Cardiac muscle cell (in vitro differentiated cells and primary cell): ENCODE measurements at places on chromosomes 12 and 14.

GRCh38 chr14:99757331-99758070, 35.7 kb upstream of the EML1 start:
- H3K4me3 ChIP-seq, result no peak overlapping the region
- H3K27ac ChIP-seq, result no peak overlapping the region
- H3K27me3 ChIP-seq, result peaks cover 81% of the 10 kb centered on the region
- no peaks in the 10 kb centered on the region for H3K36me3 ChIP-seq
- peak; percentile 71 for DNase-seq

GRCh38 chr14:68908803-68909202, 70.3 kb downstream of the ACTN1 start:
- DNase-seq, result no peak
- no peak overlapping the region for H3K4me3 ChIP-seq
- H3K36me3 ChIP-seq, result peaks cover 11% of the 10 kb centered on the region

- H3K27me3 ChIP-seq, result no peaks in the 10 kb centered on the region
- no peak for DNase-seq
- H3K4me1 ChIP-seq, result no peaks in the 10 kb centered on the region
- H3K4me3 ChIP-seq, result no peak overlapping the region
- no peak overlapping the region for H3K27ac ChIP-seq
Measured at GRCh38 chr12:2494486-2495192, 300.1 kb upstream of the FKBP4 start.

GRCh38 chr12:124242529-124243065, 52.3 kb upstream of the RFLNA start:
- H3K27me3 ChIP-seq, result no peaks in the 10 kb centered on the region
- H3K4me3 ChIP-seq, result no peak overlapping the region
- no peaks in the 10 kb centered on the region for H3K36me3 ChIP-seq
- H3K27ac ChIP-seq, result no peak overlapping the region
- H3K4me1 ChIP-seq, result no peaks in the 10 kb centered on the region

DNA sequence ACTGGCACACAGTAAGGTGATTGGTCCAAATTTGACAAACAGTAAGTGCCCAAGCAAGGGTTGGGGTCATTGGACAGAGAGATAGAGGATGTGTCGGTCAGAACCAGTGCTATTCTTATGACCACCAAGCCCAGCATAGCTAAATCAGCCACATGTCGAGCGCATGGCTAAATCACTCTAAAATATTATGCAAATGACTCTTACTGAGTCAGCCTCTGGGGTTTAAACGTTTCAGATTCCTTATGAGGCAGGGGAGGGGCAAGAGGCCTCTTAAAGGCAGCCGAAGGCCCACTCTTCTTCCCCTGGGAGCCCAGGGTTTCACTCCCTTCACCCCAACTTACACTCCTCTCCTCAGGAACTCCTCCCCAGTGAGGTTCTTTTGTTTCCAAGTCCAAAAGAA, 603 bp upstream of the ENDOU start:
- H3K27me3 ChIP-seq, result no peaks in the 10 kb centered on the region
- no peak for DNase-seq
- no peak overlapping the region for H3K27ac ChIP-seq
- no peaks in the 10 kb centered on the region for H3K36me3 ChIP-seq
- peaks cover 18% of the 10 kb centered on the region for H3K4me1 ChIP-seq

DNA sequence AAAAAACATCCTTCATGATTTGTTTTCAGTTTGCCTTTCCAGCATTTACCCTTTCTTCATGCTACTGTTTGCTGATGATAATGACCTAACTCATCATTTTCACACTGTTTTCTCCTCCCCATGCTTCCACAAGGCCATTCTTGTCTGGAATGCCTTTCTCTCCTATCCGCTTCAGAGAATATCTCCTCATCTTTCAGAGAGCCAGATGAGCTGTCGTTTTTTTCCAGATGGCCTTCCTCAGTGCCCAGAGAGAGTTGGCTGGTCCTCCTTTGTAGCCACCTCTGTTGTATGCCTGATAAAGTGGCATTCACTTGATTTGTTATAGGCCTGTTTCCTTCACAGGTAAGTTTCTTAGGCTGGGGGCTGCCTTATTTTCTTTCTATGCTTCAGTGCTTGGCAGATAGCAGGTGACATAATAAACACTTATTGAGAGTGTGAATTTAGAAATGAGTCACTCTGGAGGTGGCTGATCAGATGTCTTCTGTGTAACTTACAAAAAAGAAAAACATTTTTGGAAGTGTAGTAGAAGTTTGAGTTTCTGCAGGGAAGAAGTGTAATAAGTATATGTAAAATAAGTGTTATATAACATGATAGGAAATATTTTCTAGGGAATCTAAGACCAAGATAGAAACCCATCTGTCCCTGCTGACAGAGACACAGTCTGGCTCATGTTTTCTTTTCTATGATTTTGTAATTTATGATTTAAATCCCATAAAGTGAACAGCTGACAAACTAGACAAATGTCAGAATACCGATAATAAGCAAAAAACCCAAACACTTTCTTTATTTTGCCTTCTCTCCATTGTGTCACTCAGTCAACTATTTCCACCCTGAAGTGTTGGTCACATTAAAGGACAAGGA, 174.5 kb downstream of the DACT1 start:
- H3K4me3 ChIP-seq, result no peak overlapping the region
- H3K27me3 ChIP-seq, result no peaks in the 10 kb centered on the region
- H3K27ac ChIP-seq, result no peak overlapping the region
- H3K4me1 ChIP-seq, result peaks cover 10% of the 10 kb centered on the region
- H3K36me3 ChIP-seq, result no peaks in the 10 kb centered on the region

- no peaks in the 10 kb centered on the region for H3K27me3 ChIP-seq
- no peak for DNase-seq
- no peaks in the 10 kb centered on the region for H3K36me3 ChIP-seq
Measured at GRCh38 chr14:24659916-24660570, 26.1 kb upstream of the GZMB start.

DNA sequence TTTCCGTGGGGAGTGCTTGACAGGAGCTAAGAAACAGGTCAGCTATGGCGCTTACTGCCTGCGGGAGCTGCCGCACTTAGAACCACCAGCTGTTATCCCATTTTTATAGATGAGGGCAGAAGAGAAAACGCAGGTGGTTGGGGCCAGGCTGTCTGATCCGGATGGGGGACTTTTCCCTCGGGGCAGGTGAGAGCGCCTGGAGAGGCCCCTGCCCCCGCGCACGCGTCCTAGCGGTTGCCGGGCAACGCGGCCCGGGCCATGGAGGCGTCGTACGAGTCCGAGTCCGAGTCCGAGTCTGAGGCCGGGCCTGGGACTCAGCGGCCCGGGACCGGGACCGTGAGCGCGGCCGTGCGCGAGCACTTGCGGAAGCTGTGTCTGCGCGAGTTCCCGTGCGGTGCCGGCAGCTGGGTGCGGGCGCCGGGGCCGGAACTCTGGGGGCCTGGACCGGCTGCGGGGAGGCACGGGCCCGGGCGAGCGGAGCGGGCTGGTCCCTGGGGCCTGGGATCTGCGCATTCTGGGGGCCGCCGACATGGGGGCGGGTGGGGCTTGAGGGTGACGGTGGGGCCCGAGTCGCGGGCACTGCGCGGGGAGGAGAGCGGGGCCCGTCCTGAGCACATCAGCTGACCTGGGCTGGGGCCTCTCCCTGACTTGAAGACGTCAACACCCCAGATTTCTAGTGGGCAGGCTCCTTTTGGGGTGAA, at the start of gene LRRC43:
Gene LRRC43 (plus strand): TSS at position 237 of the 701 bp plus-strand sequence. CDS start 22 bp downstream, at position 259.
- no peaks in the 10 kb centered on the region for H3K36me3 ChIP-seq
- peak; percentile 63 for DNase-seq
- peaks cover 14% of the 10 kb centered on the region for H3K27me3 ChIP-seq
- no peak within 1 kb of the TSS for H3K27ac ChIP-seq
- H3K4me1 ChIP-seq, result no peaks in the 10 kb centered on the region

DNA sequence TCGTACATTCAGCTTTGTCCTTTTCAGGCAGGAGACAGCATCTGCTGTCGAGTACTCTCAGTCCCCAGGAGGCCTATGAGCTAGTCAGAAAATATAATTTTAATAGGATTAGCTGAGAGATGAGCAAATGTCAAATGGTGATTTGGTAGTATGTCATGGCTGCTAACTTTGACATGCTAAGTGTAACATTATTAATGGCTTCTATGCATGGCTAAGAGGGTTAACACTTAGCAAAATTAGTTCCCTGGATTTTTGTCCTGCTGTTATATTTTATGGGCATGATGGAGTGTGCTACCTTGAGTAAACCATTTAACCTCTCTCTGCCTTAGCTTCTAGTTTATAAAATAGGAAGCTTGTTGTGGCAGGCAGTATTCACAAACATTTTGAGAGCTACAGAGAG, 2.9 kb upstream of the PCNX1 start:
- H3K27me3 ChIP-seq, result no peaks in the 10 kb centered on the region
- no peak overlapping the region for H3K27ac ChIP-seq
- H3K4me3 ChIP-seq, result no peak overlapping the region

DNA sequence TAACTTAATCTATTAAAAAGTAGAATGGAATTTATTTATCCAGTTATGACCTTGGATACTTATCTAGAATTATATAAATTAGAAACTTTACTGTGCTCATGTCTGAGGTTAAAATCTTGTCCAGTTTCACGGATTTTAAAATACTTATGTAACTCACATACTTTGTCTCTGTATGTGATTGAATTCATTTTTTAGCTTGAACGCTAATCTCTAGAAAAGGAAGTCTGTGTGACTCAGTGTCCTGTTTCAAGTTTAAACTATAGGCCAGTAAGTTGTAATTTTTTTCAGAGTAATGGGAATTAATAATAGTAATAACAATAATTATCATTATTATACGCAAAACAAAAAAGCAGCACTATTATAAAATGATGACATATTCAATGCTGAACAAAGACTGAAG, 168.6 kb downstream of the CPNE8 start:
- H3K27ac ChIP-seq, result no peak overlapping the region
- H3K36me3 ChIP-seq, result no peaks in the 10 kb centered on the region
- no peak for DNase-seq
- H3K4me3 ChIP-seq, result no peak overlapping the region
- H3K27me3 ChIP-seq, result no peaks in the 10 kb centered on the region

GRCh38 chr14:61774861-61775260, 12.6 kb downstream of the SNAPC1 start:
- no peak overlapping the region for H3K27ac ChIP-seq
- H3K36me3 ChIP-seq, result peaks cover 60% of the 10 kb centered on the region
- no peaks in the 10 kb centered on the region for H3K27me3 ChIP-seq
- no peak overlapping the region for H3K4me3 ChIP-seq

- H3K27ac ChIP-seq, result no peak overlapping the region
- H3K4me1 ChIP-seq, result peaks cover 19% of the 10 kb centered on the region
Measured at GRCh38 chr12:2017546-2018337, 13.5 kb upstream of the DCP1B start.

GRCh38 chr14:99863059-99863458, 69.8 kb downstream of the EML1 start:
- H3K4me1 ChIP-seq, result no peaks in the 10 kb centered on the region
- no peak overlapping the region for H3K27ac ChIP-seq
- no peaks in the 10 kb centered on the region for H3K27me3 ChIP-seq
- no peaks in the 10 kb centered on the region for H3K36me3 ChIP-seq

- H3K4me3 ChIP-seq, result no peak overlapping the region
- H3K4me1 ChIP-seq, result peaks cover 14% of the 10 kb centered on the region
- peak; percentile 39 for DNase-seq
- no peaks in the 10 kb centered on the region for H3K36me3 ChIP-seq
- no peaks in the 10 kb centered on the region for H3K27me3 ChIP-seq
Measured at GRCh38 chr12:110591451-110592051, 8.4 kb upstream of the PPTC7 start.

DNA sequence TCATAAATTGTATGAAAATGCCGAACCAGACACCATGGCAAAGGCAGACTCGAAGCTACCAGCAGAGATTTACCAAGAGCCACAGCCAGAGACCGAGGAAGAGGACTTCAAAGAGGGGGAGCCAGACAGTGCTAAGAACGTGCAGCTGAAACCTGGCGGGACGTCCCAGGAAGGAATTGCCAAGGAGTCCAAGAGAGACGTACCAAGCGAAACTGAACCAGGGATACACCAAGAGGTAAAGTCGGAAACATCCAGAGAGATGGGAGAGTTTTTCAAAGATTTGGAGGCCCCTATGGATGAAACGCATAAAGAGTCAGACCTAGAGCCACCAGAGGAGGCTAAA, 294 bp downstream of the SAMD15 start:
- no peak overlapping the region for H3K27ac ChIP-seq
- DNase-seq, result no peak
- H3K27me3 ChIP-seq, result no peaks in the 10 kb centered on the region

DNA sequence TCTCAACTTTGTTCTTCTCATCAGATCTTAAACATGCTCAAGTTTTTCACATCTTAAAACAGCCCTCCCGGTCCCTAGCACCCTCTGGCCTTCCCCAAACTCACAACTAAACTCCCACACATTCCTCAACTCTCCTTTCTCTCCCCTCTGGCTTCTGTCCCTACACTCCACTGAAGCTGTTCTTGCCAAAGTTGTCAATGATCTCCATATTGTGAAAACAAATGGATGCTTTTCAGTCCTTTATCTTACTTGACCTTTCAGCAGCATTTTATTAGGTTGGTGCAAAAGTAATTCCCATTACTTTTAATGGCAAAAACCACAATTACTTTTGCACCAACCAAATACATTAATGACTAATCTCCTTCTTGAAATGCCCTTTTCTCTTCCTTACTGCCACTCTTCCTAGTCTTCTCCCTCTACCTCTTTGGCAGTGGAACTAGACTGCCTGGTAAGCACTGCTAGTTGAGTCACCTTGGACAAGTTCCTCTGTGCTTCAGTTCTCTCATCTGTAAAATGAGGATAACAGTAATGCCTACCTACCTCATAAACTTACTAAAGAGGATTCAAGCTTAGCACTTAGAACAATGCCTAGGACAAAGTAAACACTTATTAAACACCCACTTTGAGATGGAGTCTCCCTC, 16.0 kb downstream of the CERS5 start:
- H3K4me1 ChIP-seq, result no peaks in the 10 kb centered on the region
- no peak overlapping the region for H3K4me3 ChIP-seq
- no peaks in the 10 kb centered on the region for H3K27me3 ChIP-seq
- no peaks in the 10 kb centered on the region for H3K36me3 ChIP-seq
- peak; percentile 71 for DNase-seq

DNA sequence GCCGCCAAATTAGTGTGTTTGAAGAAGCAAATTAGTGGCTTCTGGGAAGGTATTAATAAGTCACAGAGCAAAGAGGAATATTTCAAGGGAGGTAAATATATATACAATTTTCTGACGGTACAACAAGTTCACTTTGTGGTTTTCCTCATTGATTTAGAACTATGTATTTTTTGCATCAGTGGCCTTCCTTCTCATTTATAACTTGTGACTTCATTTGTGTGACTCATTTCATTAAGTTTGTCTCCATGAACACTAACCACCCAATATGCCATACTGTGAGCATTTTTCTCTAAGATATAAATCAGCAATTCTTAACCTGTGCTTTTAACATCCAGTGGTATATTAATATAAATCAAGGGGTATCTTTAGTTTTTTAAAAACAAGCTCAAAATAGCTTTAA, 29.3 kb upstream of the ARHGAP5 start:
- no peaks in the 10 kb centered on the region for H3K27me3 ChIP-seq
- H3K4me3 ChIP-seq, result no peak overlapping the region
- no peak for DNase-seq
- H3K36me3 ChIP-seq, result no peaks in the 10 kb centered on the region

DNA sequence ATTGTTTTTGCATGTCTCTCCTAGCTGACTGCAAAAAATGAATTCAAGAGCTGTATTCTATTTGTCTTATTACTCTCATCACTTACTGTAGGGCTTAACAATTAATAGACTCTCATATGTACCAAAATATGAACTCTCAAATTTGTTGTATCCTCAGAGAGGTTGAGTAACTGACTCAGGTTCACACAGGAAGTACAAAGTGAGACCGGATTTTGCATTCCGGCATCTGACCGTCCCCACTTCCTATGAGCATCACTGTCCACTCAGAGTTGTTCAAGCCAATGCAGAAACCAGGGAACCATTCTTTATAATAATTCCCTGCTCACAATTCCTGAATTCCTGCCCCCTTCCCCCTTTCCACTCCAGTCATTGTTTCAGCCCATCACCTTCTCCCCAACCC, 113.3 kb upstream of the AMIGO2 start:
- no peaks in the 10 kb centered on the region for H3K27me3 ChIP-seq
- peaks cover 14% of the 10 kb centered on the region for H3K4me1 ChIP-seq
- DNase-seq, result no peak
- H3K4me3 ChIP-seq, result no peak overlapping the region
- H3K36me3 ChIP-seq, result no peaks in the 10 kb centered on the region
